ENCODE measurements at places on chromosomes 11 and 22.

DNA sequence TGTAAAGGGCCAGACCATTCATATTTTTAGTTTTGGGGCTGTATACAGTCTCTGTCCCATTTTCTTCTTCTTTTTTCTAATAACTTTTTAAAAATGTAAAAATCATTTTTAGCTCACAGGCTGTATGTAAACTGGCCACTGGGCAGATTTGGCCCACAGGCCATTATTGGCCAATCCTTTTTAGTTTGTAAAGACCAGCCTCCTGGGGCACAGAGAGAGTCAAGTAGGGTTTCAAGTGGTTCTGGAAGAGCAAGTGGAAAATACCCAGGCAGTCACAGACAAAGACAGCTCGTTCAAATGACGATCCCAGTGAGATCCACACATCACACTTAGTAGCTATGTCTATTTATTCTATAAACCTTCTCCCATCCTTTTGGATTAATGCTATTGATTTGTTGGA is 150.2 kb upstream of the ARHGAP20 start:
- no peak for DNase-seq

DNA sequence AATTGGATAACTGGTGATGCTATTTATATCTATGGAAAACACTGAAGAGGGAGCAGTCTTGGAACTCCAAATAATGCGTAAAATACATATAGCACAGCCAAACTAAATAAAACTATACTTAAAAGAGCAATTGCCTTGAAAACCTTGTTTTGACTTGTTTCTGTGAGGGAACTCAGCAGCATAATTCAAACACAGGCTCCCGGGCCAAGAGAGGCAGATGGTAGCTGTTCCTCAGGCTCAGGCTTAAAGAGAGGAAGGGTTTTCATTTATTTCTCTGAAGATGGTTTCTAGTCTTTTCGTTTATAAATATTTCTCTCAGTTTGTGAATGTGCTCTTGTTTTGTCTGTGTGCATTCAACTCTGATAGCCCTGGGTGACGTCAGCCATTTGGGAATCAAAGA is 82.4 kb downstream of the FANCF start:
- DNase-seq, result no peak

DNA sequence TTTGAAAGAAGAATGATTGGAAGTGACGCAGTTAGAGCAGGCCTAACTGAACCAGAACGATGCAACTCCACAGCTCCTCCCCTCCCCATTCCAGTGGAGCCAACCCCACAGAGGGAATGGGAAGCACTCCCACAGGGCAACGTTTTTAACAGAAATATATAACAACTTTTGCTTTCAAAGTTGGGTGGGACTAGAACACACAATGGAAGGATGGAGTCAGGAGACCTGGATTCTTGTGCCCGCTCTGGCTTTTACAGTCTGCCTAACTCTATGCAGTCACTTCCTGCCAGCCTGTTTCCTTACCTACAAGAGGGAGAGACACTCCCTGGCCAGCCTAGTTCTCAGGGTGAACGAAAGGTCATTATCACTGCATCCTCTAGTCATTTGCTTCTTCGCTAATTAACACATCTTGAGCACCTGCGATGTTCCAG is 75.5 kb downstream of the PACSIN2 start:
- DNase-seq, result no peak

DNA sequence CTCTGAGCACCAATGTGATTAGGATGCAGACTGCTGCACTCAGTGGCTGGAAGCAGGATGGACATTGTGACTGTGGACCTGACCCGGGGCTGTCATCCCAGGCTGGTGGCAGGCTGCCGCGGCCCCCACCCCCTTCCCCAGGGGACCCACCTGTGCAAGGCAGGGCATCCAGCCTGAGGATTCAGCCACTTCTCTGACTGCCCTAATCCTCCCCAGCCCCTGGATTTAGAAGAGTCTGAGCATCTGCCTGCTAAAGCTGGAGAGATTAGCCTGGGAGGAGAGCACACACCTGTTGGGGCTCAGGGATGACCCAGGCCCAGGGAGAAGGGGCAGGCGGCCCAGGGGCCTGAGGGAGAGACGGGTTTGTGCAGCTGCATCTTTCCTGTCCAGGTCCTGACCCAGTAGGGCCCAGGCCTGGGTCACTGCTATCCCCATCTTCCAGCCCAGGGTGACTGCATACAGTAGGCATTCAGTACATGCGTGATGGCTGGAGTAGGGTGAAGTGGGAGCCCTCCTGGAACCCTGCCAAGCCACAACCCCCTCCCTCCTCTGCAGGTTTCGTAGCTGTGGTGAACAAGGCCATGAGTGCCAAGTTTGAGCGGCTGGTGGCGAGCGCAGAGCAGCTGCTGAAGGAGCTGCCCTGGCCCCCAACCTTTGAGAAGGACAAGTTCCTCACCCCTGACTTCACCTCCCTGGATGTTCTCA is 12.1 kb downstream of the DPP3 start:
- DNase-seq, result no peak

GRCh38 chr11:7688238-7688826 is 15.0 kb upstream of the CYB5R2 start:
- no peak for DNase-seq

DNA sequence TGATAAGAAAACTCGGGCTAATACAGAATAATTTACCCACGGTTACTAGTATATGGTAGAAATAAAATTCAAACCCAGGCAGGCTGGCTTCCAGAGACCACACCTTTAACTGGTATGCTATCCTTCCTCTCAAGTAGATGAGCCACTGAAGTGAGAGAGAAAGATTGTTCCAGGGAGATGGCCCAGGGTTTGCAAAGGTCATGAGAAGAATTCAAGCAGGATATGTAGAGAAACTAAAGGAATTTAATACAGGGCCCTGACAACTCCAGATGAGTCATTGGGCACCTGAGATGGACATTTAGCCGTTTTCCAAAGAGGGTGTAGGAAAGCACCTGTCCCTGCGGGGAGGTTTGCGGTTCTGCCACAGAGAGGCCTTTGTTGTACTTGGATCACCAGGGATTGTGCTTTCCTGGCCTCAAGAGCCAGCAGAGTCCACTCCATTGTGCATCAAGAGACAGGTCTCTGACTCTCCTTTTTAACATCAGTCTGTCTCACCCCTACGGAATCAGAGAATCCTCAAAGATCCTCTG is 152.7 kb upstream of the BLID start:
- no peak for DNase-seq

DNA sequence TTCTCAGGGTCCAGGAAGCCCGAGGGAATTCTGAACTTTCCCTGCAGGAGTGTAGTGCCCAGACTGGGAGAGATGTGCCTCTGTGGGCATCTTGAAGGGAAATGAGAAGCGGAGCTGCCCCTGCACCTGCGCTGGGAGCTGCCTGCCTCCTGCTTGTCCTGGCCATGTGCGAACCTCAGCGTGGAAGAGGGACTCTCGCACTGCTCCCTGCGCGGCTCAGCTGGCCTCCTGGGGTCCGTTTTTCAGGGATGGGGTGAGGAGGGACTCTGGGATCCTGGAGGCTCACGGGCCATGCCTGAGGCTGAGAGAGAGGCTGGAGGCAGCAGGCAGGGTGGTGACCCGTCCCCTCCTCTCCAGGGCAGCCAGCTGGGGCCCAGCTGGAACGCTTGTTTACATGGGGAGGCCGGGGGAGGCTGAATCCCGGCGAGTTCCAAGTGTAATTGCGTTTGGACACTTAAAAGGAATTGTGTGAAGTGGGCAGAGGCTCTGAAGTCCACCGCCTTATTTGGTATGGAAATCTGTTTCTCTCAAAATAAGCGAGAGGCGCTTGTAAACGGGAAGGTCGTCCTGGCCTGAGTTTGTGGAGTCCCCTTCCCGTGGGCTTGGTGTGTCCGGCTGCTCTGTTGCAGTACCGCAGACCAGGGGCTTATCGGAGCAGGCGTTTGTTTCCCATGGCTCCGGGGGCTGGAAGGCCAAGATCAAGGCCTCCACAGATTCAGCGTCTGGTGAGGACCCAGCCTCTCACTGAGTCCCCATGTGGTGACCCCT is 1.2 kb upstream of the MRGPRF start:
- DNase-seq, result no peak

GRCh38 chr22:33240888-33241475 is 182.8 kb upstream of the SYN3 start:
- no peak for DNase-seq

GRCh38 chr11:66698491-66698890 is 20.8 kb upstream of the RBM4B start:
- DNase-seq, result no peak

DNA sequence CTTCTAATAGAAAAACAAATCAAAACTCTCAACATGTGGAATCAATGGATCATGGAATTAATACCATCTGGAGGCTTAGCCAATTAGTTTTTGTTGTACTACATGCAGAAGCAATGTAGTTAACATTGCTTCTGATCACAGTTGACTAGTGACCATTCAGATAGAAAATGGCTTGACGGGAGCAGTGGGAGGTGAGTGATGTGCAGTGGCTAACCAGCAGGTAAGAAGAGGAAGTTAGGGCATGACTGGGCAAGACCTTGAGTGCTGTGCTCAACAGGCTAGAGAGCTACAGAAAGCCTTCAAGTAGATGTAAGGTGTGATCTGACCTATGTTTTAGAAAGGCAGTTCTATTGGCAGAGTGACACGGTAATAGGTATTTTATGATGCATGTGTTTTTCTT is 60.7 kb upstream of the ALKBH3 start:
- DNase-seq, result no peak

- no peak for DNase-seq
Measured at GRCh38 chr11:69385832-69386427, 92.0 kb downstream of the MYEOV start.

- no peak for DNase-seq
Measured at GRCh38 chr11:18203723-18204122, 31.1 kb downstream of the MRGPRX4 start.

DNA sequence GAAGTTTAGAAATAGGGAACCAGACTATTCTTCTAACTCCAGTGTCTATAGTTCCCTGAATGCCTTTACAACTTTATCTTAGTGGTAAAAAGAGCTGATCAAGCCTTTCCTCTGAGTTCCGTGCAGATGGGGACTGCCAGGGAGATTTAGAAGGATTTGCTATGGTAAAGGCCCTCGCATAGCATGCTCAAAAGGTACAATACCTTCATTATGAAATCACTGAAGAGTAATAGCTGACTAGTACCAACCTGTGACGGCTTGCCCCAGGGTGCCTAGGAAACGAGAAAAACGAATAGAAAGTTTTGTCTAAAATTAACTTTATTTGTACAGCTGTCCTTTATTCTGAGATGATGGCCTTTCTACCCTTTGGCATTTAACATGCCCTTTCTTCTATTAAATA is 150.1 kb upstream of the ARHGAP42 start:
- no peak for DNase-seq

DNA sequence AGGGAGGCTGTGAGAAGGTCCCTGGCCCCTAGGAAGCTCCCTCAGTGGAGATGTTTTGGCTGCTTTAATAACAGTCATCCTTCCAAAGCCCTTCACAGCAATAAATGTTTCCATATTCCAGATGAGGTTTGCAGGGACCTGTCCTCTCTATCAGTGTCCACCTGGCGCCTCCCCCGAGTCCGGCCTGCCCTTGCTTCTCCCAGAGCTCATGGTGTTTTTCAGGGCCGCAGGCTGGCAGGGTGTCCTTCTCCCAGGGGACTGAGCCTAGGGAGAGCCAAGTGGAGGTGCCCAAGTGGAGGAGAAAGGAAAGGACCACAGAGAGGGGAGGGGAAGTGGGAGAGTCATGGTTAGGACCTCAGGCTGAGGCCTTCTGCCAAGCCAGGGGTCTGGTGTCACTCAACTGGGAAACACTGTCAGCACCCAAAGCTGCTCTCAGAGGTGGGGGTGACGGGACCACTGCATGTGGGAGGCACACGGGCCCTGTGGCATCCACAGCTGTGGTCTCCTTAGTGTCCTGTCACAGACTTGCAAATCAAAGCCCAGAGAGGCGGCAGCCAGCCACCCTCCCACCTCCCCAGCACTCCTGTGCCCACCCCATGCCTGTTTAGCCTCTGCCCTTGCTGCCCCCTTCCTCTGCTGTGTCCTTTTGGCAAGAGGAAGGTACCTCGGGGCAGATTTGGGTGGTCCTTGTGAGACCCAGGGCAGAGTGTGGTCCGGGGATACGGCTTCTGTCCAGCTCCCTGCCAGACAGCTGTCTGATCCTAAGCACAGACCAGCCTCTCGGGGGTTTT is 6.4 kb downstream of the DERL3 start:
- DNase-seq, result no peak
